ENCODE measurements at places on chromosomes 3 and 15. TPM values are rescaled to one million over a fixed set of nuclear protein-coding genes. Genes with fewer than 3 reads are reported as not detected.

The GPR149 gene
- not detected for total RNA-seq

The GOLGA6L9 gene
- 4.7 TPM for total RNA-seq

The MST1R gene
- total RNA-seq = 2.9 TPM

The CEP152 gene
- total RNA-seq = 31.1 TPM

The RYR3 gene
- total RNA-seq = not detected

The MAPKBP1 gene
- total RNA-seq = 36.6 TPM

DNA sequence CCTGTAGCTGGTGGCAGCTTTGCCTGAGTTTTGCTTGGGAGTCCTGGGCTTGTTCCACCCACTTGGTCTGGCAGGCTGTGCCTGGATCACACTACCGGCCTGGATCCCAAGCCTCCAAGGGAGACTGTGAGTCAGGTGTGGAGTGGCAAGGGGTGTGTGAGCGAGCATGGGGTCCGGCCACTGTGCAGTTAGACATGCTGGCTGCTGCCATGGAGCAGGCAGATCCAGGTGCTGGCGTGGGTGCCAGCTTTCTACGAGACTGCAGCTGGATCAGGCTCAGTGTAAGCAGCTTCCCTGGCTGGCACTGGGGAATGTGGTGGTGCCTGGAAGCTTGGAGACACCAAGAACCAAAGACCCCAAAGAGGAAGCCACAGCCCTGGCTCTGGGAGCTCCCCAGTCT, 102.0 kb upstream of the BNIP2 start:
- no peak overlapping the region for H3K4me3 ChIP-seq
- no peak for DNase-seq
- H3K36me3 ChIP-seq = peaks cover 7% of the 10 kb centered on the region

- no peak for DNase-seq
- no peak overlapping the region for H3K27ac ChIP-seq
- no peak overlapping the region for H3K4me3 ChIP-seq
- H3K4me1 ChIP-seq = peaks cover 22% of the 10 kb centered on the region
- peaks cover 15% of the 10 kb centered on the region for H3K36me3 ChIP-seq
- no peaks in the 10 kb centered on the region for H3K27me3 ChIP-seq
Measured at GRCh38 chr15:89095073-89095472, 6.8 kb downstream of the ABHD2 start.

GRCh38 chr15:89814112-89814742, 425 bp downstream of the ANPEP start:
- peak overlapping the region; percentile 41 for H3K4me3 ChIP-seq
- H3K4me1 ChIP-seq = peaks cover 2% of the 10 kb centered on the region
- peaks cover 37% of the 10 kb centered on the region for H3K27me3 ChIP-seq
- DNase-seq = no peak
- H3K36me3 ChIP-seq = peaks cover 7% of the 10 kb centered on the region

DNA sequence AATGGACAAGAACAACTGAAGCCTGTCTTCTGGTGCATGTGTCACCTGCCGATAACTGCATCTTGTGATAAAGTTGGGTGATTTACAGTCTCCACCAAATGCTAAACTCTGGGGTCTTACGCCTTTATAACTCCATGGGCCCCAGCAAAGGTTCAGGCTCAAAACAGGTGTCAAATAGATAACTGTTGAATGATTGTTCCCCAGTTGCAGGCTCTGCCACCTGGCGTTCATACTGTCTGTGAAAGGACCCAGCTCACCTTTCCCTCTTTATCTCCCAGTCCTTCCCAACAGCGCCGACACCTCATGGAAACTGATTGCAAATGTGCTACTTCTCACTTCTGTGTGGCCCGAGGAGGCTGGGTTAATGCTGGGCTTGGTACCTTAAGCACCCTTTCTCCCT, 8.3 kb upstream of the SNX22 start:
- H3K27me3 ChIP-seq = no peaks in the 10 kb centered on the region
- DNase-seq = no peak
- peaks cover 11% of the 10 kb centered on the region for H3K36me3 ChIP-seq
- no peaks in the 10 kb centered on the region for H3K4me1 ChIP-seq
- H3K27ac ChIP-seq = no peak overlapping the region

DNA sequence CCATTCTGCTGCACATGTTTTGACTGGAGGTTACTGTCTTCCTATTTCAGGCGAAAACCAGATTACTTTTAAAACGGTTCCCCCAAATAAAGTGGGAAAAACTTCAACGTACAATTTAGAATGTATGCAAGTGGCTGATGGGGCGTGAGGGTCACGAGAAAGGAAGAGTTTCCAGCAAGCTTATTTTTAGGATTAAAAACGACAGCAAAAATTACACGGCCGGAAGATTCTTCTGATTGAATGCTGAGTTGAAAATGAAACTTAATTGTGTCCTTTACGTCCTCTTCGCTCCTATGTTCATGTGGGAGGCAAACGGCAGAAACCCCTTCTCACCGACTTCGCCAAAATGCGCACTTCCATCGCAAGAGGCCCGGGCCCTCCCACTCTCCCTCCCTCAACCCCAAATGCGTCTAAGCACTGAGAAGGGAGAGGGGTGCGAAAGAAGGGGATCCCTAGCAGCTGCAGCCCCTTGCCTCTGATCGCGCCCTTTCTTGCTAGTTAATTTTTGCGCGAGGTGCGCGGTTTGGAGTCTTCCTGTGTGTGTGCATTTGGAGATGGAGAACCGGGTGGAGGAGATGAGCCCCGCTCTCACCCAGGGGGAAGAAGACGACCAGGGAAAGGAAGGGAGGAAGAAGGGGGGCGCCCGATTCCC, 656 bp downstream of the CD47 start:
- DNase-seq = no peak
- no peaks in the 10 kb centered on the region for H3K27me3 ChIP-seq
- peaks cover 6% of the 10 kb centered on the region for H3K36me3 ChIP-seq
- H3K27ac ChIP-seq = peak overlapping the region; percentile 99

GRCh38 chr3:127003601-127004280, 20.8 kb downstream of the PLXNA1 start:
- no peak overlapping the region for H3K4me3 ChIP-seq
- H3K27me3 ChIP-seq = no peaks in the 10 kb centered on the region
- H3K36me3 ChIP-seq = no peaks in the 10 kb centered on the region
- H3K4me1 ChIP-seq = no peaks in the 10 kb centered on the region
- no peak for DNase-seq

GRCh38 chr15:85498471-85498870, 118.1 kb downstream of the AKAP13 start:
- peaks cover 30% of the 10 kb centered on the region for H3K4me1 ChIP-seq
- no peaks in the 10 kb centered on the region for H3K36me3 ChIP-seq
- no peak for DNase-seq
- no peak overlapping the region for H3K27ac ChIP-seq

DNA sequence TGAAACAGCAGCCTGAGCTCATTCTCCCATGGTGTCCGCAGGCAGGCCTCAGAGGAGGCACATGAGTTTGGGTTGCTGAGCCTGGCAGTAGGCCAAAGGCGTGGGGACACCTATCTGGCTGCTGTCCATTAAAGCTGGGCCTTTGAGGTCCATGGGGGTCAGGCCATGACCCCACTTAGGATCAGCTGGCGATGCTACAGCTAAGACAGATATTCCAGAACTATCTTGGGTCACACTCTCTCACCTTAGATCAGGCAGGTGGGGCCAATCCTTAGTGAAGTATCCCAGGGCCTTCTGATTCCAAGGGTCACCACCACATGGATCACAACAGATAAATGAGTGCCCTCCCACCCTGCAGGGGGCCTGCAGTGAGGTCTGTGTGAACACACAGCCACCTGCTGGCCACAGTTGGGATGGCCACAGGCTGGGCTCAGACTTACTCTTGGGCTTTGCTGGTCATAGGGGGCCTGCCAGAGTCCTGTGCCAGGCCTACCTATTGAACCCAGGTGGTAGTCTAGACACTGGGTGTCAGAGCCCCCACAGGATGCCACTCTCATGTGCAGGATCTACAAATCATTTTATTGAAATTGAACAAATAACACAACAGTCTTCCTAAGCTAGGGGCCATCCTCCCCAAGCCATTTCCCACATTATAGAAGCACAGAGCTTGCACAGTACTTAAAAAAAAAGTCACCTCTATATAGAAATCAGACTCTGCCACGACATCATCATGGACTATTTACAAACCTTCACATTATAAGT, 2.0 kb upstream of the HYAL2 start:
- peaks cover 24% of the 10 kb centered on the region for H3K4me1 ChIP-seq
- H3K36me3 ChIP-seq = peaks cover under 1% of the 10 kb centered on the region

DNA sequence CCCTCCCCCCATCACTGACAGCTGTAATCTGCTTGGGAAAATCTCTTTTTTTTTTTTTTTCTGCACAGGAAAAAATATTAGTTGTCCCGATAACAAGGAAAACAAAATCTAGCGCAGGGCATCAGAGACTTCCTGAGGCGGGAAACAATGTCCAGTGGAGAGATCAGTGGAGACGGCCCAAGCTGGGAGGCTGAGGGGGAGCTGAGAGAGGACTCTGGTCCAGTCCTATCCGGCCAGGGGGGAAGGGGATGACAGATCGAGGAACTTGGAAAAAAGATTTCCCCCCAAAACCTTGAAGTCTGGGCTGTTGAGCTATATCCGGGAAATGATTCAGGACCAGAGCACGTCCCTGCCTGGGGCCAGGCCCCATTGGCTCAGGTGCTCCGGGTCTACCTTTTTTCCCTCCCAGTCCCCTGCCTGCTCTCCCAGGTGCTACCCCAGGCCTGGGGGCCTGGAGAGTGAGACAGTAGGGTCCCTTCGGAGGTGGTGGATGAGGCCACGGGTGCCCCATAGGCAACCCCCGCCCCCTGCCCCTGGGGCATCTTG, 14.0 kb upstream of the DLL4 start:
- H3K27ac ChIP-seq = no peak overlapping the region
- peaks cover 2% of the 10 kb centered on the region for H3K4me1 ChIP-seq
- no peaks in the 10 kb centered on the region for H3K36me3 ChIP-seq
- DNase-seq = no peak
- no peak overlapping the region for H3K4me3 ChIP-seq

DNA sequence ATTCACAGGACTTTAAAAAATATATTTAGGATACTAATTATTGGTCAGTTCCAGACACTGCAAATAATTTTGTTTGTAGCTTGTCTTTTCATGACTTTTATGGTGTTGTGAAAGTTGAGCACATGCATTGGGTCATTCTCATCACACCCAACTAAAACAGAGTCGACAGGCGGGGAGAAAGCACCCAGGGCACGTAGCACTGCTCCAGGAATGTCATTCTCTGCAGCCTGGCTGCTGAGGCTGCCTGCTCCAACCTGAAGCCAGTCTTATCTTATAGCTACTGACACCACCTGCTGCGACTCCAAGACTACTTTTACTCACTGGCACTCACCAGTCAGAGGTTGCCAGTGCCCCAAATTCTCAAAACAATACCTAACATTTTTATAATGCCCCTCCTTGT, 56.9 kb downstream of the ACAD9 start:
- H3K27ac ChIP-seq = no peak overlapping the region
- H3K4me3 ChIP-seq = no peak overlapping the region
- no peaks in the 10 kb centered on the region for H3K36me3 ChIP-seq
- DNase-seq = no peak
- H3K27me3 ChIP-seq = peaks cover 15% of the 10 kb centered on the region

GRCh38 chr3:89440386-89440785, 333.0 kb downstream of the EPHA3 start:
- H3K27me3 ChIP-seq = no peaks in the 10 kb centered on the region
- DNase-seq = no peak
- no peaks in the 10 kb centered on the region for H3K36me3 ChIP-seq
- H3K4me1 ChIP-seq = no peaks in the 10 kb centered on the region
- no peak overlapping the region for H3K27ac ChIP-seq

GRCh38 chr15:98684436-98684835, 36.1 kb downstream of the IGF1R start:
- peaks cover 10% of the 10 kb centered on the region for H3K4me1 ChIP-seq
- no peaks in the 10 kb centered on the region for H3K27me3 ChIP-seq
- H3K36me3 ChIP-seq = peaks cover 2% of the 10 kb centered on the region
- H3K4me3 ChIP-seq = no peak overlapping the region
- no peak for DNase-seq

DNA sequence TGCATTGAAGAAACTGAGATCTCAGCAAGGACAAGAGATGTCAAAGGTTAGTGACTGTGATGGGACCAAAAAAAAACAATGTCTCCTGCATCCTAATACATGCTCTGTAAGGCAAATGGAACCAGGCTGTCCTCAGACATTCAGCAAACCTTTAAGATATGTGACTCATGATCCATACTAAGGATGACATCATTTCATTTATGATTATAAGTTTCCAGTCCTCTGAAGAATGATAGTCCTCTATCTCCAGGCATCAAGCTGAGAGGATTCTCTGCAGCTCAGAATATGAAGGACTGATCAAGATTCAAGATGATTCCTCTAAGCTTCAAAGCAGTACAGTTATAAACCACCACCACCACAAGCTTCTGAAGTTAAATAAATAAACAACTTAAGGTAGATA, 47.6 kb downstream of the SSR3 start:
- H3K27ac ChIP-seq = no peak overlapping the region
- no peak for DNase-seq
- no peak overlapping the region for H3K4me3 ChIP-seq
- peaks cover 26% of the 10 kb centered on the region for H3K27me3 ChIP-seq

DNA sequence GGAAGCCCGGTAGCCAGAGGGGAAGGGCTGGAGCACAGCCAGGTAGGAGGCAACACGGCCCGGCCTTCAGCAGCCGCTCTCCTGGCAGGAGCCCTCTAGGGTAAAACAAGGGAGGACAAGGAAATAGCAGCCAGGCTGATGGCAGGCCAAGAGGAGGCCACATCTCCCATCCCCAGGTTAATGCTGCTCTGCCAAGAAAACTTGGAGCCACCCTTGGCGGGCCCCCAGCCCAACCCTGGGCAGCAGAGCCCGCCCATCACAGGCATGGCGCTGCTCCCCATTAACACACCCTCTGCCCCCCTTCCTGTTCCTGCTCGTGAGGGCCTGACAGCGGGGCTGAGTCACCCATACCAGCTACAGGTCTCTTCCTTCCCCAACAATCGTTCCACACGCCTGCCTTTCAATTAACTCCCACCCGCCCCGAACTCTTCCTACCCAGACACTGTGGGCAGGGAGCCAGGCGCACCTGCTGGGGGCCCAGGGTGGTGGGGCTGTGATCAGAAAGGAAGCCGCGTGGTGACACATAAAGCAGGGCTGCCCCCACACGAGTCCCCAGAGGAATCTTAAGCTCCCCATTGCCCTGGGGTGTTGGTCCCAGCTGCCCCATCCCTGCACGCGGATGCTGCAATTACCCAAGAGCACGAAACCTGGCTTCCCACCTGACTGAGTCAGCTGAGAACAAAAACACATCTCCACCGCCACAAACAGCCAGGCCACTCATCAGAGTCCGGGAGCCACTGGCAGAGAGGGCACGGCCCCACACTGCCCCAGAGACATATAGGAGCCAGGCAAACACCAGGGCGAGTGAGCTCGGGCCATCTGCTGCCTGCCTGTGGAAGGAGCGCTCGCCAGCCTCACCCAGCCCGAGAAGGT, at the start of gene C15orf62:
TSS of gene C15orf62 (plus strand) at position 707 of the 873 bp plus-strand sequence. CDS start 516 bp downstream, outside the sequence.
- peaks cover 3% of the 10 kb centered on the region for H3K36me3 ChIP-seq
- H3K27ac ChIP-seq = peak within 1 kb of the TSS; percentile 89
- H3K27me3 ChIP-seq = no peaks in the 10 kb centered on the region
- DNase-seq = peak; percentile 64
- peak within 1 kb of the TSS; percentile 58 for H3K4me3 ChIP-seq
- H3K4me1 ChIP-seq = peaks cover 26% of the 10 kb centered on the region

- peaks cover 2% of the 10 kb centered on the region for H3K4me1 ChIP-seq
- no peak for DNase-seq
- H3K4me3 ChIP-seq = no peak overlapping the region
- no peak overlapping the region for H3K27ac ChIP-seq
Measured at GRCh38 chr3:169244119-169244864, 419.2 kb downstream of the MECOM start.

- H3K4me1 ChIP-seq = no peaks in the 10 kb centered on the region
- H3K4me3 ChIP-seq = no peak overlapping the region
- no peak overlapping the region for H3K27ac ChIP-seq
- no peaks in the 10 kb centered on the region for H3K36me3 ChIP-seq
Measured at GRCh38 chr3:52162250-52162872, 8.1 kb upstream of the POC1A start.

Data from activated naive CD8-positive, alpha-beta T cell treated with anti-CD3 and anti-CD28 coated beads, Interleukin-2, amount 10 ng/mL, durations not matched to agents 7 days and 5 days (primary cell).